ENCODE measurements at places on chromosomes 6 and 20. TPM values are rescaled to one million over a fixed set of nuclear protein-coding genes. Genes with fewer than 3 reads are reported as not detected.

ZNF334 gene
- total RNA-seq: 31.8 TPM

PI3 gene
- total RNA-seq: not detected

DNA sequence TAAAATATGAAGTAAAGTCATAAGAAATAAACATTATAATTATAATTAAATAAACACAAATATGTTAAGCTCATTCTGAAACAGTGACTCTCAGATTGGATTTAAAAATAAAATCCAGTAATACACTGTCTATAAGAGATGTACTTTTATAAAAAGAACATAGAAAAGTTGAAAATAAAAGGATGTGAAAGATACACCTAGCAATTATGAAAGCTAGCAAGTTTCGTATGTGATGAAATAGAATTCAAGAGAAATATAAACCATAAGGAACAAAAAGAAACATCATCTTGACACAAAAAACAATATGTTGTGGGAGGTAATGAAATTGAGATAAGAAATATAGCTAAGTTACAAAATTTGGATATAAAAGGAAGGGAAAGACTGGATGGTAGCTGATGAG is 128.6 kb upstream of the CNR1 start:
- peaks cover 27% of the 10 kb centered on the region for H3K4me1 ChIP-seq
- H3K4me3 ChIP-seq: no peak overlapping the region
- DNase-seq: no peak

DNA sequence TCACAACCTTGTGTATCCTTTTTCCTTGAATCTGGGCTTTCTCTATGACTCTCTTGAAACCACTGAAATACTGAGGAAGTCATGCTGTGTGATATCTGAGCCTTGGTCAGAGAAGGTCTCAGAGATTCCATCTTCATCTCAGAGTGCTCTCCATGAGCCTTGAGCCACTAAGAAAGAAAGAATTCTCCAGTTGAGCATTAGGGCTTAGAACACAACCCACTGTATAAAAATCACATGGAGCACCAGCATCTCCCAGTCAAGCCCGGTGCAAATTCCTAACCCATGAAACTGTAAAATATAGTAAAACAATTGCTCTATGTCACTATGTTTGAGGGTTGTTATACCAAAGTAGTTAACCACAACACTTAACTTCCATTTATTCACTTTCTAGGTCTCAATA is 181.4 kb downstream of the MOXD1 start:
- H3K27me3 ChIP-seq: no peaks in the 10 kb centered on the region
- no peak for DNase-seq
- H3K27ac ChIP-seq: no peak overlapping the region
- H3K4me3 ChIP-seq: no peak overlapping the region
- H3K36me3 ChIP-seq: peaks cover 3% of the 10 kb centered on the region
- peaks cover 4% of the 10 kb centered on the region for H3K4me1 ChIP-seq

GRCh38 chr6:20604159-20604558 is 69.9 kb downstream of the CDKAL1 start:
- DNase-seq: no peak
- no peaks in the 10 kb centered on the region for H3K27me3 ChIP-seq

GRCh38 chr6:41724586-41725501 is 10.6 kb downstream of the TFEB start:
- H3K4me1 ChIP-seq: peaks cover 20% of the 10 kb centered on the region
- no peaks in the 10 kb centered on the region for H3K36me3 ChIP-seq
- H3K27ac ChIP-seq: peak overlapping the region; percentile 16
- no peak for DNase-seq

GRCh38 chr6:89862273-89862672 is 32.0 kb upstream of the GJA10 start:
- peaks cover 60% of the 10 kb centered on the region for H3K36me3 ChIP-seq
- H3K4me3 ChIP-seq: no peak overlapping the region
- no peaks in the 10 kb centered on the region for H3K4me1 ChIP-seq
- DNase-seq: no peak
- H3K27me3 ChIP-seq: no peaks in the 10 kb centered on the region

DNA sequence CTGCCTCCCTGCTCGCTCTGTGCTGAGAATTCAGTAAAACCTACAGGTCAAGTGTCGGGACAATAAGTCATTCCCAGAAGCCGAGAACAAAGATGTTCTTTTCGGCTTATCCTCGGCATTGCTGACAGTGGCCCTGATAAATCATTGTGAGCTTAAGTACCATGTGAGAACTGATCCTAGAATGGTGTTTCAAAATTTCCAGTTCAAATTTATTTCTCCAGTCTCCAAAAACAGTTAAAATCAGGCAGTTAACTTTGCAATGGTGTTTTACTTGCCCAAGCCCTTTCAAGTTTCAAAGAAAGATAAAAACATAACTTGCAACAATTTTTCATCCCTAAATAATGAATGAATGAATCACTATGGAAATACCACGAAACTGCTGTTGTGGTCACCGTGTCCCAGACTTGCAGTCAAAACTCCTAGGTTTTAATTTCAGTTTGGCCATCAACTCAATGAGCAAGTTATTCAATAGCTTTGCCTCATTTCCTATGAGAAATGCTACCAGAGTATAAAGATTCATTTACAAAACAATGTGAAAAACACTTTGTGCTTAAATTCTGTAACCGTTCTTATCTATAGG is 4.3 kb downstream of the ATP5F1E start:
- no peak overlapping the region for H3K27ac ChIP-seq
- peaks cover 34% of the 10 kb centered on the region for H3K4me1 ChIP-seq
- H3K4me3 ChIP-seq: no peak overlapping the region
- no peaks in the 10 kb centered on the region for H3K27me3 ChIP-seq
- peaks cover 38% of the 10 kb centered on the region for H3K36me3 ChIP-seq
- no peak for DNase-seq

DNA sequence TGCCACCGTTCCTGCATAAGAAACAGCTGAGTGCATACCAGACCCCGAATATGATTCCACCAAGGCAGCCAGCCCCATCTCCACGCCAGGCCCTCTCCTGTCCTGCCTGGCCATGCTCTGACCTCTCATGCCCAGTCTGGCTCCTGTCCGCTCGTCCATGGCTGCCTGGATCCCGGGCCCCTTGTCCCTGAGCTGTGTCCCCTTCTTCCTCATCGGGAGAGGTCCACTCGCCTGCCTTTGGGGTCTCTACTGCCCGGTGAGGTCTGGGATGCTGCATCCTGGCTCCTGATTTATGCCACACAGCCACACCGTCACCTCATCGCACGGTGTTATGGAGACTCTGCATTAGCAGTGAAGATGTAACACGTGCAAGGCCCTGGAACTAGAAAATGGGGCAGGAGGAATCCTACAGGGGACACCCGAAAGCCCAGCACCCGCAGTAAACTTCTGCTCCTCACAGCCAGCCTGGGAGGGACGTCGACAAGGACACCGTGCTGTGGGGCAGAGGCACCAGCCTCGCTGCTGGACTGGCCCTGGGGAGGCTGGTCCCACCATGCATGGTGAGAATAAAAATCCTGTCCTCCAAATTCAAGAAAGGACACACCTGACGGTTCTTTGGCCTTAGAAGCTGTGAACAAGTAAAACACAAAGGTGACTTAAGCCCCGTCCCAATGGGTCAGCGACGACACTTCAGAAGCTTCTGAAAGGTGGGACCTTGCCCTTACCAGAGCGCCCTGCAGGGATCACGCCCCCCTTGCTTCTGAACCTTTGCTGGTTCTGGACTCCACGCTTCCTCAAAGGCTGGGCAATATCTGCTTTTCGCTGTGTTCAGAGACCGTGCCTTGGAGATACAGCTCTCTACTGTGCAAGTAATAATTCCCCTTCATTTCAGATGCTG is 103.0 kb downstream of the DLL1 start:
- no peak for DNase-seq
- H3K4me1 ChIP-seq: no peaks in the 10 kb centered on the region
- peaks cover 5% of the 10 kb centered on the region for H3K27me3 ChIP-seq
- H3K36me3 ChIP-seq: no peaks in the 10 kb centered on the region
- H3K4me3 ChIP-seq: no peak overlapping the region

DNA sequence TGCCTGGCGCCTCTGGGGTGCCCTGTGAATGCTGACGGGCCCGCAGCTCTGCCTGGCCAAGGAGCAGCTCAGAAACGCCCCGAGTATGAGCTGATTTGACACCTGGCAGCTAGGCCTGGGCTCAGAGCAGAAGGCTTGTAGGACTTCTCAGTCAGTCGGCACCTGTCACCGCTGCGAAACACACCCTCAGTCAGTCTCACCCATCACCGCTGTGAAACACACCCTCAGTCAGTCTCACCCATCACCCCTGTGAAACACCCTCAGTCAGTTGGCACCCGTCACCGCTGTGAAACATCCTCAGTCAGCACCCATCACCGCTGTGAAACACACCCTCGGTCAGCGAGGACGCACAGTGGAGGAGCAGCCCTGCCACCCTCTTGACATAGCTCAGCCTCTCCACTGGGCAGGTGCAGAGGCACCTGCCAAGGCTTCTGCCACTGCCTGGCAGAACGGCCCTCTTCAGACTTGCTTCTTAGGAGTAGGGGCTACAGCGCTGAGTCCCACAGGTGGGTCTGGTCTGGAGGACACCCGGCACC is 109.0 kb downstream of the PSMB1 start:
- no peak for DNase-seq
- peaks cover 10% of the 10 kb centered on the region for H3K4me1 ChIP-seq
- H3K36me3 ChIP-seq: no peaks in the 10 kb centered on the region
- no peak overlapping the region for H3K27ac ChIP-seq
- H3K4me3 ChIP-seq: no peak overlapping the region

DNA sequence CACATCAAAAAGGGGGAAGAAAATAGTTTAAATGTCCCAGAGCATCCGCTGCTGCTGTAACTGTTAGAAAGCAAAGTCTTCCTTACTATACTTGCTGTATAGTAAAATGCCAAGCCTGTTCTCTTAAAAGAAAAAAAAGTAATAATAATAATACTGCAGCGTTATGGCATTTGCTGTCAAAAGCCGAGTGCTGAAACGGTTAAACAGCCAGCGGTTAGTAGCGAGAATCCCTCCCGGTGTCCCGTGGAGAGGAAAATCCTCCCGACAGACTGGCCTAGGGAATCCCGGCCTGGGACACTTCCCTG is 19.5 kb upstream of the NFATC2 start:
- H3K4me3 ChIP-seq: peak overlapping the region; percentile 68
- no peaks in the 10 kb centered on the region for H3K36me3 ChIP-seq
- H3K27ac ChIP-seq: peak overlapping the region; percentile 95
- no peak for DNase-seq

DNA sequence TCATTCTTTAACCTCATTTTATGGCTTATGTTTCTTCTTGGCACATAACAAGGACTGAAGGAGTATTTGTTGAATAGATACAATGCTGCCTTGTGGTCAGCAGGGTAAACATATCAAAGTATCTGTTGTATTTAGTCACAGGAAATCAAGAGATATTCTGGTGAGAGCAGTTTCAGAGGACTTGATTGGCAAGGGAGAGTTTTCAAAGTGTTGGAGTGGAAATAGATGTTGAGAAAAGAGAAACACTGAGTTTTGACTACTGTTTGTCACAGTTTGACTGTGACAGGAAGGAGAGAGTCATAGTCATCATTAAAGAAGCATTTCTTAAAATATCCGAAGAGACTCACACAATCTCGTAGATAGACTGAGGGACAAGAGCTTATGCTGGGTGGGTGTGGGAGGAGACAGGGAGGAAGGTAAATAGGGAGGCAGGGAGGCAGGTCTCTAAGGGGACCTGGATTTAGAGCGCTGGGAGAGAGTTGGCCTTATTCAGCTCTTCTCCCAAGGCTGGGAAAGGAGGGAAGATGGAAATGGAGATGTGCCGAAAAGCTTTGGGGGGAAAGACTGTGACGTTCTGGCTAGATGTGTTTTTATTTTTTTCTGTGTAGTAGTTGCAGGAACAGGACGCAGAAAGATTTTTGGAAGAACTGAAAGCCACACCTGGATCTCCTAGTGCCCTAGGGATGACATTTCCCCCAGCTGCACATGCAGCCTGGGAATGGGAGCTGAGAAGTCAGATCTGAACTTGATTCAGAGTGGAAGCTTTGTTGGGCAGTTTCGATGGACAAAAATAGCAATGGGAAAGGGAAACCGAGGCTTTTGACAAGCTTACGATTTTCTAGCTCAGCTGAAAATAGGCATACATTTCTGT is 65.0 kb upstream of the IFNGR1 start:
- peaks cover 6% of the 10 kb centered on the region for H3K4me1 ChIP-seq
- H3K4me3 ChIP-seq: no peak overlapping the region
- no peak overlapping the region for H3K27ac ChIP-seq

GRCh38 chr6:19210849-19211590 is 626.1 kb upstream of the ID4 start:
- no peaks in the 10 kb centered on the region for H3K27me3 ChIP-seq
- no peak for DNase-seq
- no peak overlapping the region for H3K27ac ChIP-seq
- no peaks in the 10 kb centered on the region for H3K4me1 ChIP-seq

- no peak overlapping the region for H3K4me3 ChIP-seq
- peaks cover 75% of the 10 kb centered on the region for H3K4me1 ChIP-seq
- H3K36me3 ChIP-seq: peaks cover 1% of the 10 kb centered on the region
- peak overlapping the region; percentile 86 for H3K27ac ChIP-seq
- no peaks in the 10 kb centered on the region for H3K27me3 ChIP-seq
Observed at GRCh38 chr20:51532577-51533191, 9.8 kb downstream of the NFATC2 start.
